Naive thymus-derived CD8-positive, alpha-beta T cell (primary cell): ENCODE measurements at places on chromosomes 1 and 21. TPM values are rescaled to one million over a fixed set of nuclear protein-coding genes. Genes with fewer than 3 reads are reported as not detected.

- DNase-seq, result no peak
Observed at GRCh38 chr1:21385022-21385421, 54.9 kb upstream of the NBPF3 start.

GRCh38 chr1:33370301-33370700, 49.4 kb upstream of the A3GALT2 start:
- DNase-seq, result no peak

DNA sequence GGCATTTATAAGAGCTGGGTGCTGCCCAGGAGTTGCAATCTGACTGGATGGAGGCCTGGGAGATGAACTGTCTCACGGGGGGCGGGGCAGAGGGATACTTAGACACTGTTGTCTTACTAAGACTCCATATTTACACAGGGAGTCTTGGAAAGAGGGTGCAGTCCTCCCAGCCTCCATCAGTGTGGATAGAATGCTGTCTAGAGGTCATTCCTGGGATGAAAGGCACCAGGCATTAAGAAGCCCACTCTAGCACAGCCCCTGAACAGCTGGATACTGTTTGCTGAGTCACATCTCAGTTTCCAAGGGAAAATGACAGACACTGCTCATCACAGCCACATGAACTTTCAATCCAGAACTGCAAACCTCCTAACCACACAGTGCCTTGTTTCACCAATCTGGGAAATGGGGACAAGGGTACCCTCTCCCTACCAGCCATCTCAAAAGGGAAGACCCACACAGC, 43.3 kb downstream of the SSBP3 start:
- DNase-seq, result no peak

DNA sequence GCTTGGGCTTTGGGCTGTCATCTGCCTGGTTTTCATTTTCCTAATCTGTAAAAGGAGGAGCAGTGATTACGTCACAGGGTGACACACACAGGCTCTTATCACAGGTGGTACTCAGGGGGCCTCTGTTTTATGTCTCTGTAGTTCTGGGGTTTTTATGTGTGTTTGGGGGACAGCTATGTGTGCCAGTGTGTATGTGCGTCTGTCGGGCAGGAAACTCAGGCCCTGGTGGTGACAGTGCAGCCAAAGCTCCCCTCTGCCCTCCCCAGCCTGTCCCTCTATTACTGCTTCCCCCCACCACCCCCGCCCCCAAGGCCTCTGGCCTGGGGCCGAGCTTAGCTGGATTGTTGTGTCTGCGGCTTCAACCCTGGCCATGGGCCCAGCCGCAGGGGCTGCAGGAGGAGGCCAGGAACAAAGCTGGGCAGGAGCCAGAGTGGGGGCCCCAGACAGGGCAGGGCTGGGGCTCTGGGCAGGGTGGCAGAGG, 13.3 kb downstream of the MFAP2 start:
- no peak for DNase-seq

GRCh38 chr1:54703471-54703870, 12.2 kb upstream of the TTC4 start:
- no peak for DNase-seq

GRCh38 chr1:114896795-114897194, 42.1 kb downstream of the SYCP1 start:
- no peak for DNase-seq

GRCh38 chr1:114033961-114034360, 54.7 kb downstream of the OLFML3 start:
- no peak for DNase-seq

DNA sequence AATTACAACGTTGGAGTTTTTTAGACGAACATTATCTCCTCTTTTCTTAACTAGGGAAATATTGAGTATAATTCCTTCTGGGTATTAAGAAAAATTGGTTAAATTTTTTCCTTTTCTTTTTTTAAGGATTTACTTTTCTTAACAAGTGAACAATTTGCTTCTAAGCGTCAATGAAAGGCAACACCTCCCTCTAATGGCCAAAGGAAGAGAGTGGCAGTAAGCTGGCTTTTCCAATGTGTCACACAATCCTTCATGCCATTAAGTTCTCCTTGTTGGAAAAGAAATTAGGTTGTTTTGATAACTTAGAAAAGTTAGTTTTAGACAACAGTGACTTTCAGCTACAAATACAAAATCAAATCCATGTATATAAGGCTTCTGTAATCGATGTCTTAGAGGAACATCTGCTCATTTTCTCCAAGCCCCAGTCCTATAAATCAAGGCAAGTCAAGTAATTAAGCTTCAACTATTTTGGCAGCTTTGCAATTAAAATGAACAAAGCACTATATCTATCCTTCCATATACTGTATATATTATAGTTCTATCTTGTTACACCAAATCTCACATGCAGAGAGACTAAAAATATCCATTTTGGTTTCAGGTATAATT, 62.8 kb downstream of the EDEM3 start:
- DNase-seq, result no peak

GRCh38 chr1:208223136-208223535, 21.0 kb downstream of the PLXNA2 start:
- no peak for DNase-seq

The TLCD4 gene
- total RNA-seq, result 0.11 TPM

DNA sequence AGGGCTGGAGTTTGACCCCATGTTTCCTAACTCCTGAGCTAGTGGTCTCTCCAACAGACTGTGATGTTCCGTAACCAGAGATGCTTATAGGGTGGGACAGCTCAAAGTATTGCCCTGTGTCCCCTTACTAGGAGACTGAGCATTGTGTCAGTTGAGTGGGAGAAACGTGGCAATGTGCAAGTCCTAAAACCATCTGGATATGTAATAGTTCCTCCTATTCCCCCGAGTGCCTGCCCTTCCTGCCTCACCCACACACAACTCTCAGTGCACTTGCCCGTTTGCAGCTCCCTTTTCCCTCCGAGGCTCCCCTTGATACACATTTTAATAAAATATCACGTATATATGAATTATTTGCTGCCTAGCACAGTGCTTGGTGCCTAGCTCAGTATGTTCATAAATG, 3.4 kb downstream of the PIGV start:
- no peak for DNase-seq

GRCh38 chr1:47559944-47560695, 122.3 kb downstream of the FOXD2 start:
- no peak for DNase-seq

GRCh38 chr1:28758420-28758819, 21.7 kb downstream of the YTHDF2 start:
- DNase-seq, result no peak

The IL23R gene
- total RNA-seq, result not detected
